ENCODE measurements at places on chromosomes 4 and X. TPM values are rescaled to one million over a fixed set of nuclear protein-coding genes. Genes with fewer than 3 reads are reported as not detected.

- peak; percentile 85 for DNase-seq
These were observed 10.4 kb downstream of the AFP start for GRCh38 chr4:73446336-73446938.

Gene SPANXA1
- not detected for total RNA-seq

Gene LRIT3
- 0.19 TPM for total RNA-seq

GRCh38 chrX:135512508-135513129 is 7.8 kb upstream of the INTS6L start:
- no peak for DNase-seq

Gene TDO2
- total RNA-seq, result not detected

DNA sequence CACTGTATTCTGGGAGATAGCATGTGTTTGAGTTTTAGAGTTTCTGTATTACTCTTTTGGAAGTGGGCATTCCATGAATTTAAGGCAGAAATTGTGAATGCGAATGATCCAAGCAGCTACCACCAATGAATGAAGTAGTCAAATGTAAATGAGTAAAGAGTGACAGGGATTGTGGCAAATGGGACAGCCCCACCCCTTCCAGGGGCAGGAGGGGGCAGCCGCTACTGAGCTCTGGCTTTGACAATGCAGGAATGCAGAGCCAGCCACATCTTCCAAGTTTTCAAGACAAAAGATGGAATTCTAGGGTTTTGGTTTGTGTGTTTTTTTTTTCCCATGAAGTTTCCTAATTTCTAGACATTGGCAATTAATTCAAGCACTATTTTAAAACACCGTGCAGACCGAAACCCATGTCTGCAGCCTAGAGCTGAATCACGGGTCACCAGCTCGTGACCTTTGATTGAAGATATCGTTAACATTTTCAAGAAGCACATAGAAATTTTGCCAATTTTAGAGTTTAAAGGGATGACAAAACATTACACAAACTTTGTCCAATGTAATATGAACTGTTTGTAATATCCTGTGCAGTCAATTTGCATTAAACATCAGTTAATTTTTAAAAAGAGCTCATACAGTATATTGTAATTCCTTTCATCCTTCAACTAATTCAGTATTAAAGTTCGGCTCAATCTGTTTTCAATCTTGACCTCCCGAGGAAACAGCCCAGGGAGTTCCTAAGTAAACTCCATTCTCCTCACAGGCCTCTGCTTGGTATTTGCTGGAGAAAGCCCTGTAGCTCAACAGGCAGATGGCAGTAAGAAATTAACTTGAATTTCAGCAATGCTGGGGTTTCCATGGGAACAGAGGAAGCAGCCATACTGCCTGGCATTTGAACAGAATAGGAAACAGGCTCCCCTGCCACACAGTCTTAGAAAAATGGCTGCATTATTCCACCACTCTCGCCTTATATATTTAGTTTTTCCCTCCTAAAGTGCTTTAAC is 83.4 kb downstream of the UCHL1 start:
- DNase-seq, result no peak

DNA sequence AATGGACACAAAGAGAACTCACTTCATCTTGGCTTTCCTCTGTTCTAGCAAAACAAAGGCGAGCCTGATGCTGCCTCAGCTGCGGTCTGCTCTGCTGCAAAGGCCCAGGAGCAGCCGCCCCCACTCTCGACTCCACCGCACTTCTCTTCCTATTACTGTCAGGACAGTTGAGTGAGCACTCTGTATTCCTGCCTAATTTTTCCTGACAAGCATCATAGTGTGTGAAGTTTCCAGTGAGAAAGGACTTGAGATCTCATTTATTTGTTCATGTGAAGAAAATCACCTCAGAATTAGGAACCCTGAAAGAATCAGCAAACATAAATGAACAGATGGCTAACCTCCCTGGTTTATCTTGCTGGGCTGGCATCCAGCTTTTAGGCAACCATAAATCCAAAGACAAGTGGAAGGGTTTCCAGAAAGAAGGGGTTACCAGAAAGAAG is 15.6 kb downstream of the SCARB2 start:
- no peak for DNase-seq

- DNase-seq, result no peak
These were observed 19.1 kb upstream of the RAP1GDS1 start for GRCh38 chr4:98242063-98242462.

Gene UGT2B17
- not detected for total RNA-seq

- no peak for DNase-seq
These were observed 509.6 kb upstream of the CT83 start for GRCh38 chrX:116972362-116972761.

Gene ADH1A
- not detected for total RNA-seq

Gene VEGFD
- total RNA-seq, result not detected

- DNase-seq, result no peak
These were observed 87.1 kb upstream of the NPNT start for GRCh38 chr4:105808030-105808749.

Gene MTNR1A
- not detected for total RNA-seq

DNA sequence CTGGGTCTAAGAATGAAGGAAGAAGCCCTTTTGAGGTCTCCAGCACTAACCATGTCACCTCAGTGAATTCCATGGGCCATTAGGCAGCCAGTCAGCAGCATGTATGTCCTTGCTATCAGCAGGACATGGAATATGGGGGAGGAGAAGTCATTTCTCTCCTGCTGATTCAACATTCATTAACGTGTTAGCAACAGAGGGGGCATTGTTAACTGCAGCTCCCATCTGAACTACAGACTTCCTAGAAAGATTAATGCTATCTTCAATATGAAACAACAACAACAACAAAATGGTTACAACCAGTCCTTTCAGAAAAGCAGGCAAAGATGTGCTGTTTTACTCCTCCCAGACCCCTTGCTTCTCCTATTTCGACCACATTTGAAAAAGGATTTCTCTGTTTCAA is 120.4 kb upstream of the SLC34A2 start:
- no peak for DNase-seq

Gene CCDC120
- total RNA-seq, result not detected

DNA sequence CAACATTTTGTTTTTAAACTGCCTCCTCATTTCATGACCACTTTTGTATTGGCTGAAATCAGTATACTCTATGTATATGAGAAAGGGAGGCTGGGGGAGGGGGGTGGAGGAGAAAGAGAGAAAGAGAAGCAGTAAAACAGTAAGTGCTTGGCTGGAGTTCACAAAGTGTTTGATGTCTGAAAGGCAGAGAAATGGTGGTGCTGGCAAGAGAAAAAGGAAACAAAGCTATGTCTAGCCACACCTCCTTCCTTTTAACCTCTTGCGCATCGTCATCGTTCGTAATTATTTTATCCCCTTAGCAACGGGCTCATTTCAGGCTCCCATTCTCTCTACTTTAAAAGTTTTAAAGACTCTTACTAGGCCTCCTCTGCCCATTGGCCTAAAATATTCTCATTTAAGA is 25.6 kb downstream of the RPA4 start:
- DNase-seq, result no peak

Gene XK
- 0.04 TPM for total RNA-seq

DNA sequence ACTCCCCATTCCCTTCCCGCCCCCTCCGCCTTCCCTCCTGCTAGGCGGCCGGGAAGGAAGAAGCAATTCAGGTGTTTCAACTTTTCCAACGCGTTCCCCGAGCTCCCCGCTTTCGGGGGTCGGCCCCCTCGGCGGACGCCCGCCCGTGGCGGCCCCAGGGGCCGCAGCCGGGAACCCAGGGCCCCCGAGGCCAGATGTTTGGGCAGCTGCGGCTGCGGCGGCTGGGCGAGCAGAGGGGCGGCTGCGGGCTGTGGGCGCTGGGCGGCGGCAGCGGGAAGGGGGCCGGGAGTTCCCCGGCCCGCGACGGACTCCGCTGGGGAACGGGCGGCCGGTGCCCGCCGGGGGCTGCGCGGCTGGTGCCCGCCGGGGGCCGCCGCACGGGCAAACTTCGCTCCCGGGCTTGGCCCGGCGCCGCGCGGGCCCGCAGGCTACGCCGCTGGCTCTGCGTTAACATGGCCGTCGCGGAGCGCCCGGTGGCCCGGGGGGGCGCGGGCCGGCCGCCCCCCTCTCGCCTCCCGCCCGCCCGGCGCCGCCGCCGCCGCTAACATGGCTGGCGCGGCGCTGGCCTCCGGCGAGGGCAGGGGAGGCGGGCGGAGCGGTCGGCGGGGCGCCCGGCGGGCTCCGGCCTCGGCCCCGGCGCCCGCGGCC is 510 bp downstream of the HMGB3 start:
- no peak for DNase-seq

GRCh38 chr4:54238389-54238788 is 9.3 kb downstream of the PDGFRA start:
- no peak for DNase-seq

Gene F8A3
- total RNA-seq, result 4.5 TPM

- DNase-seq, result peak; percentile 92
These were observed 37.2 kb downstream of the GUCY1B1 start for GRCh38 chr4:155795991-155796390.

GRCh38 chr4:69811166-69811565 is 48.8 kb downstream of the SULT1E1 start:
- no peak for DNase-seq

GRCh38 chr4:17642398-17642783 is 27.9 kb downstream of the MED28 start:
- no peak for DNase-seq

DNA sequence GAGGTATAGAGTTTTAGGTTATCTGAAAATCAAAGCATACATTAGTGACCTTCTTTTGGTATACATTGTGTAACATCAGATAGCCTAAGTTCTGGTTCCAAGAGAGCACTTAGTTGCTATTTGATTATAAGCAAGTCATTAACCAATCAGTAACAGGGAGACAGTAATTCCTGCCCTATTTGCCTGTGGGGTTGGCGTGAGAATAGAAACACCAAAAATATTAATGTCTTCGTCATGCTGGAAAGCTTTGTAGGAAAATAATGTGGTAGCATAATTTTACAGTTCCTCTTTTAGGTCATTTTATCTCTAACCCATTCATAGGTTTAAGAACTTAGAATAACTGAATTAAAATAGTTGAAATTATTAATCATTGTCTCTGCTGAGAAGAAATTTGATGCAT is 37.8 kb downstream of the NPNT start:
- peak; percentile 89 for DNase-seq

- DNase-seq, result no peak
These were observed 288.0 kb downstream of the SH2D1A start for GRCh38 chrX:124634363-124634762.

DNA sequence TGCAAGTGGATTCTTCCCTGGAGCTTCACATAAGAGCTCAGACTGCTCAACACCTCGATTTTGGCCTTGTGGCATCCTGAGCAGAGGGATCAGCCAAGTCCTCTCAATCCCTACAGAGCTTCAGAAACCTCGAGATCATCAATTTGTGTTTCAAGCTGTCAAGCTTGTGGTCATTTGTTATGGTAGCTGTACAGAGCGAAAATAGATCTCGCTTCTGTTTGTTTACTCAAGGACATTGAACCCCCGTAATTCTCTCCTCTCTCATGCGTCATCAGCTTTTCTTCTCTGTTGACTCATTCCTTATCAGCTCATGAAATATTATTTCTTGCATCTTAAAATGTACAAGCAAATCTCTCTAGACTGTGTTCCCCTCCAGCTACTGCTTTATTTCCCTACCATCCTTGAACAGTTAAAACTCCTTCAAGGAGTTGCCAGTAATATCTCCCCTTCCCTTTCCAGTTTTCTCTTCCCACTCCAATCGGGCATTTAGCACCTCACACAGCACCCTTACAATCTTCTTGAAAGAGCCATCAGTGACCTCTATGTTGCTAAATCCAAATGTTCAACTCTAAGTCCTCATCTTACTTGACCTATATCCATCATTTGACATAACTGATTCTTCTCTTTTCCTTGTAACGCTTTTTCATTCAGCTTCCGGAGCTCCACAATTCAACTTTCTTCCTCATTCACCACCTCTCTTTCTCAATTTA is 106.2 kb upstream of the FAT1 start:
- no peak for DNase-seq

Gene MAGEB3
- not detected for total RNA-seq

Gene ATP1B4
- not detected for total RNA-seq

Measured in Karpas-422 (cell line).